ENCODE measurements at places on chromosomes 2 and 18.

GRCh38 chr18:36539674-36540231 is 242.2 kb downstream of the FHOD3 start:
- DNase-seq = no peak

DNA sequence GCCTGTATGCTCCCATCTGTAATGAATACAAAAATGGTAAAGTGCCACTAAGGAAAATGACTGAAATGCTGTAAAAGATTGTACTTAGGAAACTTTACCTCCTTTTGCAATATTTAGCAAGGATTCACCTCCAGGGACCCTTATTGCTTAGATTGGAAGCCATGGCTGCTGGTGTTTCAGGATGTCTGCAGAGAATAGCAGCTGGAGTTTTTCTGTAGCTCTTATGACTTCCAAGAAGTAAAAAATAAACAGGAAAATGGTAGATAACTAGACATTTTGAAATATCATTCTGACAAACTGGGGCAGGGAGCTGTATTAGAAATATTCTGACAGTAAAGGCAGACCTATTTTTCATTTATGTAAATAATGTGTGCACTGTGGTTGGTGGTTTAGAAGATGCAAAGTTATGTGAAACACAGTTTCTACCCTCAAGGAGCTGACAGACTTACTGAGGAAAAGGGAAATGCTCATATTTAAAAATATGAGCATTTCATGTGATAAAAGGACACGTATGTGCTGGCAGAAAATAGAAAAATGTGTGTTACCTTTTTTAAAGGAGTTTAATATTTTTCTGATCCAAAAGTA is 224.9 kb upstream of the BOD1L2 start:
- DNase-seq = no peak

DNA sequence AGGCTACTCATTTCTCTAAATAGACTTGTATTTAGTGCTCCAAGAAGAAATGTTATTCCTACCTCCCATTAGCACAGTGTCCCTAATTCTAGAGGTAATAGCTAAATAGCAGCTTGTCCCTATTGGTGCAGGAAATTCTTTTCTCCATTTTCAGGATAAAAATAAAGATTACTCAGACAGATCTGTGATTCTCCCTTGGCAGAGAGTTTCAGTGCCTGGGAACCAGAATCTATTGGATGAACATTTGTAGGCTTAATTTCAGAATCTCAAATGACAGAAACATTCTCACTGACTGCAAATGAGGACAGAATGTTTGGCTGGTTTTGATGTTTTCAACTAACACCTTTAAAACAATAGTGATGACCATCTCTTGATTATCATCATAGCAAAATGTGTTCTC is 33.3 kb upstream of the LGALSL start:
- DNase-seq = no peak

GRCh38 chr2:222545823-222546795 is 109.8 kb downstream of the FARSB start:
- no peak for DNase-seq

- DNase-seq = no peak
These were observed 439.4 kb upstream of the CDH19 start for GRCh38 chr18:67043276-67043675.

DNA sequence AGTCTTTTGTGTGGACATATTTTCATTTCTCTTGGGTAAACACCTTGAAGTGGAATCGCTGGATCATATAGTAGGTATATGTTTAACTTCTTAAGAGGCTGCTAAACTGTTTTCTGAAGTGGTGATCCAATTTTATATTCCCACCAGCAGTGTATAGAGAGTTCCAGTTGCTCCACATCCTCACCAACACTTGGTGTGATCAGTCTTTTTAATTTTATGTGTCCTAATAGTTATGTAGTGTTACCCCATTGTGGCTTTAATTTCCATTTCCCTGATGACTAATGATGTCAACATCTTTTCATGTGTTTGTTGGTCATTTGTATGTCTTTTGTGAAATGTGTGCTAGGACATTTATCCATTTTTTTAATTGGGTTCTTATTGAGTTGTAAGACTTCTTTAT is 56.9 kb downstream of the DGKD start:
- DNase-seq = no peak

GRCh38 chr2:71607151-71607889 is 154.0 kb downstream of the DYSF start:
- no peak for DNase-seq

GRCh38 chr2:191064590-191064989 is 50.6 kb upstream of the STAT1 start:
- no peak for DNase-seq

DNA sequence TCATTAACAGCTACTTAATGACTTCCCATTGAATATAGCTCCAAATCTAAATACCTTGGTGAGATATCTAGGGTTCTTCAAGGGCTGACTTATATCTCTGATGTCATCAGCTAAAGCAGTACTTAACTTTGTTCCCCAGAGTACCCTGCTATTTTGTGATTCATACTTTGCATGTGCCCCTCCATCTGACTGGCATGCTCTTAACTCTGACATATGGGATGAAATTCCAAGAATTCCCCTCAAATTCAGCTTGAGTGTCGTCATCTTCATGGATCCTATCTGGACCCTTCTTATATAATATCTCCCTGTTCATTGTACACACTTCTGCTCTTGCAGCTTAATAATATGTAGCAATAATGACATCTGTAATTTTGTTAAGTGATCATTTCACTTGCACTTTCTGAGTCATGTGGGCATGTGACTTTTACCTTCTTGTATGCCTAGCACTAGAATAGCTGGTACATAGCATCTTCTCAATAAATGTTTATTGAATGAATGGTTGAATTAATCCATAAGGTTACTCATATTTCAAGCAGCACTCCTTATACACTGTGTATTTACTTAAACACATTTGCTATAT is 172.9 kb downstream of the WDR7 start:
- no peak for DNase-seq

- no peak for DNase-seq
These were observed 4.1 kb upstream of the EVA1A start for GRCh38 chr2:75564713-75565359.

- no peak for DNase-seq
These were observed 12.0 kb upstream of the ZNF396 start for GRCh38 chr18:35389095-35389618.

DNA sequence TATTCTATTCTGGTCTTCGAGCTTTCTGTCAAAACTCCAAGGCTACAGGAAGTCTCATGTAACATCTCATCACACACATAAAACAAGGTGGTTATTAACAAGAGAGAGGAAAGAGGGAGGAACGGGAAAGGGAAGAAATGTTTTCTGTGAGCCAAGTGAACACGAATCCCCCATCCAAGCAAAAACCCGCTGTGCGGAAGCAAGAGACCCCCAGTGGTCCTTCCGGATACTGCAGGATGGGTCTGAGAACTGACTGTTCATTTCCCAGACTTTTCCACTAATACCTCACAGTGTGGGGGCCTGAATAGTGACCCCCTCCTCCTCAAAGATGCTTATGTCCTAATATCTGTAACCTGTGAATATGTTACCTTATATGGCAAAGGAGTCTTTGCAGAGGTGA is 19.0 kb upstream of the DIPK1C start:
- no peak for DNase-seq

- DNase-seq = no peak
These were observed 70.2 kb downstream of the TPGS2 start for GRCh38 chr18:36758623-36759022.

GRCh38 chr2:167196461-167197252 is 308.4 kb downstream of the XIRP2 start:
- DNase-seq = no peak

DNA sequence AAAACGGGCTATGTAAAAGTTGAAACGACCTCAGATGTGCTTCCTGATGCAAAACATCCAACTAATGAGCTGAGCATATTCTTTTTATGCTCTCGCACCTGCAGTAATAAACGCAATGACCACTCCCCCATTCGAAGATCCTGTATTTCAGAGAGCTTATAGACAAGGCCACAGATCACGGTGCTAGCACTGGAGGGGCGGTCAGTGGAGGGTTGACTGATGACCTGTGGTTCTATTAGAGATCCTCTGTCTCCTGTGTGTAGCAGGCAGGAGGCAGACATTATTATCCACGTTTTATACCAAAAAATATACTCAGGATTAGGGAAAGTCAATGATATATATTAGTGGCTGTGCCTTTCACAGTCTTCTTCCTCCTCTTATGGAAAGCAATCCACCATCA is 457.0 kb downstream of the CNTNAP5 start:
- no peak for DNase-seq

DNA sequence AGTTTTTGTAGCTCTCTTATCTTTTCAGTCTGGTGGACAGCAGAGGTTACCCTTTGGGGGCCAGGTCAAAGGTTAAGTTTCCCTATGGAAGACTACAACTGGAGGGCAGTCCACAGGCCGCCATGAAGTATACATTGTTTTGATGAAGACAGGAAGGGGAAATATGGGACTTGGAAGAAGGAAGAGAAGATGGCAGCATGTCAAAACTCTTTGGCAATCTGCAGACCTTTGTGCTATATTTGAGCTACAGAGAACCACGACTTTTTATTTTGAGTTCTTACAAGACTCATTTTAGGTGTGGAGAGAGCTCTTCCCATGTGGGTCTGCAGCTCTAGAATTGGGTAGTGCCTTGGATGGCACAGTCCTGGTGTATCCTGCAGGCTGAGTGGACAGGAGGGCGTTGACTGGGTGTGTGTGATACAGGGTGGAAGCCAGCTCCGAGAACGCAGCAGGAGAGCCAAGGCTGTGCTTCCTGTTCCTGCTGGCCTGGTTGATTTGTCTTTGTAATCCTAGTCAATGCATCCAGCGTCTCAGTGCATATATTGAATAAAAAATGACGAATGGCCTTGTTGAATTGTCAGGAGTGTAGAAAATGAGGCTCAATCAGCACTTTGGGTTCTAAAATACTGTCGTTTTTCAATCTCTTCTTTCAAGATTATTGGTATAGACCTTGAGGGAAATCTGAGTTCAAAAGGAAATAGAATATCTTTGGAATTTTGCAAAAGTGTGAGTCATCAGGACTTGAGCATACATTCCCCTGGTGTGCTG is 11.5 kb downstream of the ITGA6 start:
- DNase-seq = no peak

DNA sequence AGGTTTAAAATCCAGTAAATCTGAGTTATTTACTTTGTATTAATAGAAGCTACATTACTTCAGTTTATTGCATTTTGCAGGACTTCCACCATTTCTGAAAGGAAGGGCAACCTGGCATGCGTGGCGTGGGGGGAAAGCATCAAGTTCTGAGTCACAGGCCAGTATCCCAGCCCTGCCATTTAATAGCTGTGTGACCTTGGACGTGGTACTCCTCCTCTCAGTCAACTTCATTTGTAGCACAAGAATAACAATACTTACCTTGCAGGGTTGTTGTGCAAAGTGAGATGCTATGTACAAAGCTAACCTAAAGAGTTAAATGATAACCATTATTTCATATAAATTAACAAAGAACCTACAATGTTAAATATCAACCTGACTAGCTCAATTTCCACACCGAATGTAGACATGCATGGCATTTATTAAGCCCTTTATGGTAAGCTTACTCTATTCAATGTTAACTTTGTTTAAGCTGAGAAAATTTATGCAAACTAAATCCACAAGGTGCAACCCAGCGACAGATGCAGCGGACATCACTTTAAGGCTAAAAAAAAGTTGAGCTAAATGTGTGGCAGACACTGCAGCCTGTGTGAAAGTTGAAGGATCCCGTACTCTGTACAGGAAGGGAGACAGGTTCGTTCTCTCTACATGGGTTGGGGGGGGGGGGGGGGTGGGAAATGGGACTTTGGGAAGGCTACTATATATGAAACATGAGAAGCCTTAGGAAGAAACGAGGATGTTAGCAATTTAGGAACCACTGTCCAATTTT is 17.2 kb upstream of the STPG4 start:
- no peak for DNase-seq

DNA sequence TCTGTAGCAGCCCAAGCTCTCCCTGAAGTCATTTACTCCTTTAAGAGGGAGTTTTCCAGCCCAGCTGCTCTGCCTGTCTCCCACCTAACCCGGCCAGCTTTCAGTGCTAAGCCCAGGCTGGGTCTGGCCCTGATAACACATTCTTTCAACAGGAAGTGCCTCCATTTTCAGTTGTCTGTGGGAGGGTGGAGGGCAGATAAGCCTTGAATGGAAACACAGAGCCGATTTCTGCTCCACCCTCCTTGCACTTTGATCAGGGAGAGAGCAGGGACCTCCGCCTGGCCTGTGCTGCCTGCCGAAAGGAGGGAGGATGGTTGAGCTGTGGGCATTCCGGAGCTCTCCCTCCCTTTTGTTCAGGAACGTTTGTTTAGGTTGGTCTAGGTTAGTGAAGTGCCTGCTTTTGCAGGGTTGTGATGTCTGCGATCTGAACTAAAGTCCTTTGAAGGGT is 24.8 kb downstream of the GATA6 start:
- no peak for DNase-seq

- peak; percentile 35 for DNase-seq
These were observed 27.3 kb downstream of the GKN2 start for GRCh38 chr2:68925295-68925896.

DNA sequence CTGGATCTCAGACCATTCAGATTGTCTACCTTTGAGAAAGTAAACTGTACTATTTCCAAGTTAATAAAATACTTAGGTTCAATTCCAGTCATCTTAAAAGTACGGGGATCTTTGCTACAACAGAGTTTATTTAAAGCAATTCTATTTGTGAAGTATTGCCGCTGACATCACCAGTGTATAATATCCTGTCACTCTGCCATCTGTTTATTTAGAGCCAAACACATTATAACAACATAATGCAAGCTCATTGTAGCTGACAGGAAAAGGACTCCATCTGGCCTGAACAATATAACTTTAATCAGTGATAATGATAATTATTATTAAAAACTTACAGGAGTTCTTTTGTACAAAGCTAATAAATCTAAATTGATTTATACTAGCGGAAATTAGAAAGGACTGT is 786.8 kb downstream of the ERBB4 start:
- DNase-seq = no peak

DNA sequence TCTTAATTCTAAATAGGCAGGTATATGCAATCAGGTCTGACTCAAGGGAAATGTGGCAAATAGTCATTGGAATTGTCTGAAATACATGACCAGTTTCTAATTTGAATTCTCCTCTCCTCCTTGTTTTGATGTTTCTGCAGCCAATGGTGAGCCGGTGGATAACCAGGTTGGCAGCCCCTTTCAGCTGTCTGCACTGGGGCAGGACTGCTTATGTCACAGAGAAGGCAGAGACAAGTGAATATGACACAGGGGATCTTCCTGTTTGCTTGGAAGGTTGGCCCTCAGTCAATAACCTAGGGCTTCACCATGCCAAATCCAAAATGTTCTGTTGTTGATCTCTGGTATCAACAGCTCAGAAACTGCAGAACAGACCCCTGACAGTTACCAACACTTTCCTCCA is 12.1 kb downstream of the MYT1L start:
- no peak for DNase-seq

DNA sequence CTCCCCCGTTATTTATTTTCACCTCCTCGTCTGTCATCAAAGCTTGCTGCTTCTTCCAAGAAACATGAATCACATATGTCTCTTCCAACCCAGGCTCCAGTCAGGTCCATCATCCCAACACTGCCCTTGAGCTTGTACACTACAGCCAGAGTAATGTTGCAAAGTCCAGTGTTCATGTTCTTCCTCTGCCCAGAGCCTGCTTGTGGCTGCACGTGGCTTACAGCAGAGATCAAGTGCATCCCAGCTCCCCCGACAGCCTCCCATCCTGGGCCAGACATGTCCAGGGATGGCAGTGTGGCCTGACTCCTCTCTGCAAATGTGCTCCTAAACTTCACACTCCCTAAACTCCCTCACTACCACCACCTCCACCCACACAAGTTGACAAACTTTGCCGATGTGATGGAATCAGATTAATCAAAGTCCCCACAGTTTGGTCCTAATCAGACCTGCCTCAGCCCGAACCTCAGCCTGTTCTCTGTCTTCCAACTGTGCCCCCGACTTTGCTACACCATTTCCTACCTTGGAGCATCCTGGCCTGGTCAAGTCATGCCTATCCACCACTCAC is 54.2 kb upstream of the MAPRE3 start:
- DNase-seq = no peak

- DNase-seq = no peak
These were observed 249.3 kb upstream of the AGAP1 start for GRCh38 chr2:235244255-235245220.

Data from stimulated activated CD8-positive, alpha-beta memory T cell treated with anti-CD3 and anti-CD28 coated beads, Interleukin-15, amount 100 ng/mL, for 1 hour (primary cell).